Dorsolateral prefrontal cortex (tissue), 122 donors: ENCODE measurements at places on chromosomes 3 and 15.

DNA sequence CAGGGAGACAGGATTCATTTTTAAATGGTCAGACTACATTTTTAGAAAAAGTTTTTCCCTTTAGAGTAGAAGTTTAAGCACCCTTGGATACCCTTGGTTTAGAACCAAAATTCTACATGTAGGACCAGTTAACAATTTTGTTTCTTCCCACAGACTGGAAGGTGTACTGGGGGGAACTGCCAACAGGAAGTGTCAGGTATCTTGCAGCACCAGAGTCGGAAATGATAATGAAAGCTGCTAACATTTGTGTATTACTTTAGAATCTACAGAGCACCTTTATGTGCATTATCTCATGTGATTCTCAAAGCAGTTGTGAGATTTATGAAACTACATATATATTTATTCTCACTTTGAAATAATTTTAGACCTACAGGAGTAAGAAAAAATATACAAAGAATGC, 21.5 kb downstream of the SPRED1 start:
- no peak for DNase-seq

GRCh38 chr3:66113542-66113941, 74.8 kb upstream of the MAGI1 start:
- no peak for DNase-seq

DNA sequence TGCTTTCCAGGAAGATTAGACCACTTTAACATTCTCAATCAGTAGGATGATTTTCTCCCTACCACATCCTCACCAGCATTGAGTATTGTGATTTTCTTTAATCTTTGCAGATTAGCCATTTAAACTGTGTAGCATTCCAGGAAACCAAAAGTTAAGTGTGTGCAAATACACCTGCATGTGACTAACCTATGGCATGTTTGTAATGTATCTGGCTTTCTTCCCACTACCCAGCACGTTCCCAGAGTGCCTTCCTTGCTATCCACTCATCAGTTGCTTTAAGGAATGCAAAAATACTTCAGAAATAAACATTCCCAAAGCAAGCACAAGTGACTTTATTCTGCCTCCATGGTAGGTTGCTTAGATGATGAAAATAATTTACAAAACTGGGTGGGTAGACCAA, 74.2 kb downstream of the ATG7 start:
- DNase-seq, result no peak

GRCh38 chr3:112974178-112974517, 755 bp downstream of the CD200R1 start:
- DNase-seq, result no peak

DNA sequence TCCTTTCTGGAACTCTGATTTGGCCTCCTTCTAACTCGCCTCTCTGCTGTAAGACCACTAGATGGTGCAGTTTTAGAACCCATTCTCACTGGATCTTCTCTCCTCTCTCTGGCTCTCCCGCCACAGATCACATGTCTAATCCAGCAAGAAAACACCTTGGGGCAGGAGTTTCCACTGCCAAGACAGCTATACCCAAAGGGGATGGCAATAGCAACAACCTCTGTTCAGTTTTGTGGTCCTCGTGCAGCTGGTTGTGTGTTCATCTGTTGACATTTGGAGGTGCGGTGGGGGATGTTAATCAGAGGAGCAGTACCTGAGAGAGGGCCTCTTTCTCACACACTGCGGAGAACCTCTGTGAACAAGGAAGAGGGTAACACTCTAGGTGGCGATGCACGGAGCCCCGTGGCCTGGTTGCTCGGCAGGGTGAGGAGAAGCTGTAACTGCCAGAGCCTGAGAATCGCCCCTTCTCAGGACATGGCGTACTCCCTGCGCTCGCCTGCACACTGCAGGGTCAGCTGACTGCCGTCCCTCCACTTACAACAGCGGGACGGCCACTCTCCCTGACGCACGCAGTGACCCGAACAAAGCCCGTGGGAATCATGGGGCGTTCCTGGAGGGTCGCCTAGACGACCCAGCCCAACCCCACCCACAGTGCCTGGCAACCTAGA, at the start of gene TEX55:
TSS of gene TEX55 (plus strand) at position 666 of the 668 bp plus-strand sequence. CDS start 25 bp downstream, outside the sequence.
- DNase-seq, result no peak

DNA sequence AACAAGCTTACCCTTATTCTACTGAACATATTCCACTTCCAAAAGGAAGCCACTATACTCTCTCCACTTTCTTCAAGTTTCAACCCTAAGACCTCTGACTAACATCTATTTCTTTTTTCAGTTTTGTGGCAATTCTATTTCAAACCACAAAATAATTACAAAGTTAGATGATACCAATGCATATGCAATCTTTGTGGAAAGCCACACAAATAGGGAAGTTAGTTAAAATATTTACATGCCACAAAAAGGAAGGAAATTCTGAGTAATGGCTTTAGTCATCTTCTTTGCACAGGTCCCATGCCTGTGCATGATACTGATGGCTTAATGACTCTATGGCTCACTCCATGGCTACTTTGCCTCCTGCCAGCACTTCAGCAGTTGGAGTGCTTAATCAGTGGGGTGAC, 57.0 kb upstream of the MCTP2 start:
- DNase-seq, result no peak

- no peak for DNase-seq
Observed at GRCh38 chr3:10234526-10235230, 13.6 kb upstream of the TATDN2 start.

DNA sequence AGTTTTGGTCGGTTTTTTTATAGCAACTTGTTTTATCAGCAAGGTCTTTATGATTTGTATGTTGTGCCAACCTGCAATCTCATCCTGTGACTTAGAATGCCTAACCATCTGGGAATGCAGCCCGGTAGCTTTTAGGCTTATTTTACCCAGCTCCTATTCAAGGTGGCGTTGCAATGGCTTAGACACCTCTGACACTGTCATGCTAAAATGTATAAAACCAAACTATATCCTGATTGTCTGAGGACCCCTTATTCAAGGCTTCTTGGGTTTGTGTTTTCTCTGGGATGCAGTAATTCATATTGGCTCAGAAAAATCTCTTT, 209.0 kb upstream of the ALCAM start:
- DNase-seq, result no peak

DNA sequence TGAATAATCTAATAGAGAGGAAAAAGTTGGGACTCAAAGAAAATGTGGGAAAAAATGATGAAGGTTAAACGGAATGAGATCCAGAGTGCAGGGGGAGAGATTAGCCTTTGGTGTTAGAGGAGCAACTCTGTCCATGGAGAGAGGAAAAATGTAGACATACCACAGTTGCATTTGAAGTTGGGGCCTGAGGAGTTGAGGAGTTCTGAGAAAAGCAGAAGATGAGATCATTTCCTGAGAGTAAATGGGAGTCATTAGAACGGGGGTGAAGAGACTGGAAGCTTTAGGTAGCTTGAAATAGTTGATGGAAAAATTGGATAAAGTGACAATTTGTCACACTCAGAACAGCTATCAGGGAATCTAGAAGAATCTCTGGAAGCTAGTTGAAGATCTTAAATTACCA, 7.3 kb downstream of the CCR5AS start:
- DNase-seq, result no peak

GRCh38 chr15:40115670-40116093, 7.0 kb upstream of the BMF start:
- DNase-seq, result no peak

GRCh38 chr3:119084371-119085069, 49.9 kb upstream of the IGSF11 start:
- DNase-seq, result no peak

GRCh38 chr3:134563601-134564000, 77.7 kb downstream of the CEP63 start:
- no peak for DNase-seq

GRCh38 chr3:55605443-55606236, 118.5 kb upstream of the WNT5A start:
- DNase-seq, result no peak

GRCh38 chr3:30135190-30135589, 471.2 kb upstream of the TGFBR2 start:
- DNase-seq, result no peak

DNA sequence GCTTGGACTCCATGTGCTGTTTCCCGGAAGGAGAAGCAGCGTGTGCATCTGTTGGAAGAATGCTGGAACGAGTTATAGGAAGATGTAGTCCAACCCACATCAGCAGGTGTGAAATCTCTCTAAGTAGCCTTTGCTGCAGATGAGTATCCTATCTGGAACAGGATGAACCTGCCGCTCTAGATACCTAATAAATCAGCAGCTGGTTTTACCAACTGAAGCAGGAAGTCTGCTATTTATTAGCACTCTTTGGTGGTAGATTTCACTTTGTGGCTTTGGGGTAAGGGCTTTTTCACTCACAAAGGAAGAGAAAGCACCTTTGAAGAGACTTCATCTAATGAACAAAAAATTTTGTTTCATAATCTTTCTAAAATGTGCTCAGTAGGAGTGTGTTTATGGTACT, 66.4 kb downstream of the DCUN1D1 start:
- DNase-seq, result no peak

DNA sequence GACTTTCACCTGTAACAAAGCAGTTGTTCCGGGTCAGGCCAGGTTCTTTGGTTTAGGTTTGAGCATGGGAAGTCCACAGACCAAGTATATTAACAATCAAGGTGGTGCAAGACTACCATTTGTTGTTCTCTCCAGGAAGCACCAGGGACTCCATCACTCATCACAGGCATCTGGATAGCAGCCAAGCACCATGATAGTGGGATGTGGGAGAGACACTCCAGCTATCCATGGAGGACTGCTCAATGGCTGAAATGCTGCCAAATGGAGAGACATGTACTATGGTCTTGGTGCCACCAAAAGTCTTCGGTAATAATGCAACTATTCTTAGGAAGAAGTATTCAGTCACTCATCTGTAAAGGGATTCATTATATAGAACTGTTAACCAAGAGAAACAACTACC, 143.0 kb downstream of the TNIK start:
- DNase-seq, result no peak

GRCh38 chr15:69780981-69781380, 316.7 kb downstream of the TLE3 start:
- DNase-seq, result no peak

- no peak for DNase-seq
Observed at GRCh38 chr3:133069556-133070286, 31.5 kb downstream of the TMEM108 start.

- no peak for DNase-seq
Observed at GRCh38 chr3:58190291-58190690, 20.5 kb downstream of the DNASE1L3 start.

GRCh38 chr3:14147066-14147435, 22.2 kb downstream of the TMEM43 start:
- DNase-seq, result no peak

DNA sequence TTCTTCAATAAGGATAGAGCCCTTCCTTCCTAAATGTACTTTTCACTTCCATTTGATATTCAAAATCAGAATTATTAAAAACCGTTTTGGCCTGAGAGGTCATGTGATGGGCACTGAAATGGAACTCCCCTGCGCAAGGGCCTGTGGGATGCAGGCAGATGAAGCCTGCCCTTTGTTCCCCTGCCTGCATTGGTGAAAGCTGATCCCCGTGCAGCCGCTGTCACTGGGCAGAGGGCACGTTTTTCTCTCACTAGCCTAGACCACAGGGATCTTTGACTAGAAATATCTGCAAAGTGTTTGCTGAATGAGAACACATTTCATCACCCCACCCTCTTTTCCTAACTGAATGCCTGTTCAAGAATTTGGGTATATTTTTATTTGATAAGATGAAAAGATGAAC, 74.9 kb downstream of the TIPARP start:
- DNase-seq, result no peak

DNA sequence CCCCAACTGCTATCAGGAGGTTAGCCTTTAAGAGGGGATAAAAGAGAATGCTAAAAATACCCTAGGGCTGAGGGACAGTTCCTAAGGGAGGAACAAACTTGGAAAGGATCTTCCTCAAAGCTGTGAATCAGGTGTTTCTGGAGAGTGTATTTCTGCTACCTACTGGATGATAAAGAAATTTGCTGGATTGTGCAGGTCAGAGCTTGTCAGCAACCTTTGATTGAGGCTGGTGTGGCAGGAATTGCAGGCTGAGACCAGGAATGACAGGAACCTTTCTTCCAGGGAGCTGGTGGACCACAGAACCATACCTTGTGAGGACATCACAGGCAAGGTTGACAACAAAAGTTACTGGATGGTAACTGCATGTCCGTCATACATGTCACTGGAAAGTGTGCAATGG, 14.6 kb upstream of the OR5K4 start:
- no peak for DNase-seq

DNA sequence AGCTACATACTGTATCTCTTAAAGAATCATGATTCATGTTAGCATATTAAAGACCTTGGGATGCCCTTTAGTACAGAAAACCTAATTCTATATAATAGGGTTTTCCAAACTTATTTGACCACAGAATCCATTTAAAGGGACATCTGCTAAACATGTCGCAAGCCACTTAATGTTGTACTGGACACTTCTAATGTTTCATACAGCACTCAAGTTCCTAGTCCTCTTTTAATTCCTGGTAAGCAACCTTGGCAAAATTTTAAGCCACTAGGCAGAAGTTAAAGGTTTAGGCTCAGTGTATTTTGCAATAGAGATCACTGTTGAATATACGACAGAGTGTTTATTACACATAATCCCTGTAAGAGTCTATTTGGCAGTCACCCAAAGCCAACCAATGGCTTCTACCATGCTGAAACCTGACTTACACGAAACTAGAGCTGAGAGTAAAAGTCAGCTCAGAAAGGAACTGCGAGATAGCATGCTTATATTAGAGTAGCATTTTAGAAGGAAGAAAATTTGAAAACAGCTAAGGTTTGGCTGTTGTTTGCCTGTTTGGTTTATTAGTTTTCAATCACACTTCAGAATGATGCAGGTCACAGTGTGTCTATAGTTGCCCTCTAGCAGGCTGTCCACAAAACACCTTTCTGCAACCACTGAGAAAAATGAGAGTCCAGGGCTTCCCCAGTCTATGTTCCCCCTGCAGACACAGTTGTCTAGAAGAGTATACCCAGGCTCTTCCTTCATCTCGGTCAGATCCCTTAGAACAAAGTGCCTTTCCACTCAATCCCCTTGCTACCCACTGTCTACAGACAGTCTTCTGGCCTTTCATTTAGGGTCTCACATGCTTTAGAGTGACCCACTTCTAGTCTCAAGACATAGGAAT, 104.4 kb downstream of the FMN1 start:
- DNase-seq, result no peak

GRCh38 chr3:5255404-5256344, 68.2 kb downstream of the EDEM1 start:
- DNase-seq, result no peak

GRCh38 chr3:86815880-86816279, 175.1 kb downstream of the VGLL3 start:
- DNase-seq, result no peak

- DNase-seq, result no peak
Observed at GRCh38 chr3:4491855-4492207, 1.3 kb upstream of the ITPR1 start.

- no peak for DNase-seq
Observed at GRCh38 chr15:90243943-90244639, 5.3 kb upstream of the TTLL13 start.

GRCh38 chr15:31058236-31058962, 43.1 kb downstream of the TRPM1 start:
- DNase-seq, result no peak

- no peak for DNase-seq
Observed at GRCh38 chr3:192336286-192336685, 391.1 kb downstream of the FGF12 start.

DNA sequence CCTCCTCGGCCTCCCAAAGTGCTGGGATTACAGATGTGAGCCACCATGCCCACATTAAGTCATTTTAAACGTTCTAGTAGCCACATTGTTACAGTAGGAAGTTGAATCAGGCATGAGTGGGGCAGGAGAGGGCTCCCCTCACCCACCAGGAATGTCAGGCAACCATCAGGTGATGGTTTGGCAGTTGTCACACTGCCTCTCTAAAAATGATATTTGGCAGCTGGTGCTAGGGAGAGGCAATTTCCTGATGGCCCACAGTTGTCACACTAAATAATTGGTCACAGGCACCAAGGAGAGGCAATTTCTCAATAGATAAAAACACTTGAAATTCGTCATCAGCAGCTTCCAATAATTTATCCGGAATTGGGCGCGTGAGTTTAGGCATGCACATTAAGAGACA, 79.2 kb upstream of the ABHD2 start:
- no peak for DNase-seq
